ENCODE measurements at places on chromosomes 5 and 9. TPM values are rescaled to one million over a fixed set of nuclear protein-coding genes. Genes with fewer than 3 reads are reported as not detected.

CDC26 gene
- 69.1 TPM for polyA plus RNA-seq

EIF4EBP3 gene
- polyA plus RNA-seq: 20.2 TPM

BSPRY gene
- 15.8 TPM for polyA plus RNA-seq

PFN3 gene
- not detected for polyA plus RNA-seq

PCDHB14 gene
- not detected for polyA plus RNA-seq

CNTNAP3B gene
- polyA plus RNA-seq: not detected

SARDH gene
- 0.54 TPM for polyA plus RNA-seq

RASGEF1C gene
- polyA plus RNA-seq: 0.37 TPM

OR13C5 gene
- not detected for polyA plus RNA-seq

CTSV gene
- 171 TPM for polyA plus RNA-seq

CXCL14 gene
- 4.9 TPM for polyA plus RNA-seq

ZNF300 gene
- polyA plus RNA-seq: 5.0 TPM

FAM78A gene
- 2.1 TPM for polyA plus RNA-seq

NDST1 gene
- 44.5 TPM for polyA plus RNA-seq

CD72 gene
- polyA plus RNA-seq: 2.3 TPM

RLN2 gene
- polyA plus RNA-seq: 0.81 TPM

PHYKPL gene
- 115 TPM for polyA plus RNA-seq

OTP gene
- polyA plus RNA-seq: not detected

DROSHA gene
- 51.6 TPM for polyA plus RNA-seq

CCDC183 gene
- polyA plus RNA-seq: 37.9 TPM

FRRS1L gene
- polyA plus RNA-seq: 0.85 TPM

LMNB1 gene
- 3.1 TPM for polyA plus RNA-seq

ORM2 gene
- not detected for polyA plus RNA-seq

CCNO gene
- 0.49 TPM for polyA plus RNA-seq
